ENCODE measurements at places on chromosomes 5 and 9.

GRCh38 chr9:70228611-70229010 lies 30.2 kb upstream of the SMC5 start:
- no peak for DNase-seq

DNA sequence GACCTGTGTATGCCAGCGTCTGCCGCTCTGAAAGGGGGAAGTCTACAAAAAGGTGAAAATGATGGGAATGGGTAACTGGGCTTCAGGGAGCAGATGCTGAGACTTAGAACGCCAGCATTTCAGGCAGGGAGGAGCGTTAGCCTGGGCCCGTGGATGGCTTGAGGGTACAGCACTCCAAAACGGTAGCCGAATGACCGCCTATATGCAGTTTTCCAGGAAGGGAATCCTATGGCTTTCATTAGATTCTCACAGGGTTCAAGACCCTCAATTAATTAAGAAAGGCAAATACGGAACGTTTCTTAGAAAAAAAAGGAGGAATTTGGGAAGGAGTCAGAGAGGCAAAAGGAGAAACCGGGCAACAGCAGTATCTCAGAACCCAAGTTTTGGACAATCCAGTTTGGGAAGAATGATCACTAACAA lies 639 bp downstream of the AMACR start:
- DNase-seq: no peak

DNA sequence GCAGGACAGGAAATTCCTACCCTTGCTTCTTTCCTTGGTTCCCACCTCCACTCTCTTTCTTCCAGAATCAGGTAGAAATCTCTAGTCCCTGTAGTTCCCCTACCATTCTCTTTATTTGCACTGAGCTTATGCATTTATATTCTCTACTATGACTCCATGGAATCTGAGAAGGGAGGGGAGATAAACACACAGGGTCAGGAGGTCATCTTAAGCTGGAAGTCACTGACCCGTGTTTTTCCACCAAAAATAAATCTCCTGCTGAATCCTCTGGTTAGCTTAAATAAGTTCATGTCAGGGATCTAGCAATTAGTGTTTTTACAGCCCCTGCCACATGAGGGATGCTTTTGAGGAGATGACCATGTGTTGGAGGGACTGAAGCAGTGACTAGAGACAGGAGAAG lies 3.7 kb downstream of the ACTL7B start:
- no peak for DNase-seq

GRCh38 chr5:14935341-14935740 lies 63.8 kb upstream of the ANKH start:
- no peak for DNase-seq

GRCh38 chr5:52915176-52915875 lies 73.8 kb upstream of the ITGA2 start:
- DNase-seq: peak; percentile 7

DNA sequence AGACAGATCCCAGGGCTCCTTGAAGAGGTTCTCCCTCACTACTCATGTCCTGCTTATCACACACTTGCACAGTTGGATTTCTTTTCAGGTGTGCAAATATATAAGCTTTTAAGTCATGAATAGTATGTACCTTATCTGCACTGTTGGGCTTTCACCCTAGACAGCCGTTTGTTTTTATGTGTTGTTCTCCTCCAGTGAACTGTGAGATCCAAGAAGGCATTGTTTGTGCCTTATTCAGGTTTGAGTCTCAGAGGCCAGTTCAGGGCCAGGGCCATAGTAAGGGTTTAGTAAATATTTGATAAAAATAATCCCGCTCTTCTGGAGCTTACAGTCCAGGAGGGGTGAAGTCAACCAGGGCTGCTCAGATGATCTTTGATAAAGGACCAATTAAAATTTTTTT lies 480.0 kb downstream of the TMEM38B start:
- DNase-seq: no peak

Measured in GOT3 (cell line).